ENCODE measurements at places on chromosomes 6 and 20. TPM values are rescaled to one million over a fixed set of nuclear protein-coding genes. Genes with fewer than 3 reads are reported as not detected.

Gene PRPF6
- total RNA-seq: 87.2 TPM

Gene XKR7
- not detected for total RNA-seq

Gene DDAH2
- 71.6 TPM for total RNA-seq

Gene C6orf15
- not detected for total RNA-seq

Gene BMP2
- 0.73 TPM for total RNA-seq

Gene ECT2L
- total RNA-seq: not detected

Gene ARFGEF3
- total RNA-seq: 8.8 TPM

Gene ADGRG6
- total RNA-seq: 73.2 TPM

Gene DEFB124
- total RNA-seq: not detected

Gene RGS17
- total RNA-seq: 0.40 TPM

Gene RAET1L
- total RNA-seq: 1.1 TPM

Gene EDN1
- total RNA-seq: 25.6 TPM

Gene ARHGAP18
- 4.1 TPM for total RNA-seq

Gene SLC44A4
- total RNA-seq: 4.9 TPM

Gene WFDC5
- total RNA-seq: not detected

Gene SIRPD
- total RNA-seq: 0.18 TPM

Gene SLC35F1
- total RNA-seq: not detected

Gene IPCEF1
- 0.29 TPM for total RNA-seq

Gene NECAB3
- total RNA-seq: 43.5 TPM

Gene CYP21A2
- not detected for total RNA-seq

Gene ZFP57
- not detected for total RNA-seq

Gene YWHAB
- total RNA-seq: 116 TPM

Gene CFB
- 0.86 TPM for total RNA-seq

Gene BPIFA1
- total RNA-seq: not detected

Gene GZF1
- 16.0 TPM for total RNA-seq

Measured in PC-3 (cell line).